Stimulated activated CD8-positive, alpha-beta memory T cell treated with anti-CD3 and anti-CD28 coated beads, Interleukin-7, amount 100 ng/mL, for 1 hour (primary cell): ENCODE measurements at places on chromosomes 7 and 10.
A peak's percentile ranks its signal among the peaks of the same experiment; 100 is the strongest.

DNA sequence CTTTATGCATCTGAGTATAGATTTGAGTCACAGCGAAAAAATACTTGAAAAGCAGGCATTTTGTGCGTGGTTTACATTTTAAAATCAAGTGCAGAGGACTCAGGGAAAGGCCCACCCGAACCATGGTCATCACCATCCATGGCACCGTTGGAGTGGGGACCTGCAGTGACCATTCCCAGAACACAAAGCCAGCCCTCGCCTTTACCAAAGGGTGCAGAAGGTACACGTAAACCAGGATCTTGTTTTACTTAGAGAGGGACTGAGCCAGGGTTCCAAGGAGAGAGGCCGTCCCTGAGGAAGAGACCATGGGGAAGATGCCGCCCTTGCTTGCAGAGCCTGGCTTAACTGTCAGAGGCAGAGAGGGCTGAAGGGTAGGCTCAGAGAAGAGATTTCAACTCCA lies 12.0 kb upstream of the CNPY1 start:
- DNase-seq = no peak

- no peak for DNase-seq
These were observed 62.5 kb downstream of the MCU start for GRCh38 chr10:72754275-72755032.

DNA sequence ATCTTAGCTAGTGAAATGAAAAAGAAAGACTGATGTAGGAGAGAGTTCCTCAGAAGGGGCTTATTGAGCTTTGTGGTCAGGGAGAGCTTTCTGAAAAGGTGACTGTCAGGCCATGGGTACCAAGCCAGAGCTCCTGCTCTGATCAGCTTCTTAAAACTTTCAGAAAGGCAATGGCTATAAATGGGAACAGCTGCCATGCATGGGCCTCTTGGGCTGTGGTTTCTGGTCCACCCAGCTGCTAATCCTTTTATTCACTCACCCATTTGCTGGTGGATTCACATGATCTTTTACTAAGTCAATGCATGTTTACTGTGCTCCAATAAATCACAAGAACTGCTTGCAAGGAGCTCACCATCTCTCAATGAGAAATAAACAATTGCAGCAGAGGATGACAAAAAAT lies 60.1 kb upstream of the ZPBP start:
- DNase-seq = no peak

DNA sequence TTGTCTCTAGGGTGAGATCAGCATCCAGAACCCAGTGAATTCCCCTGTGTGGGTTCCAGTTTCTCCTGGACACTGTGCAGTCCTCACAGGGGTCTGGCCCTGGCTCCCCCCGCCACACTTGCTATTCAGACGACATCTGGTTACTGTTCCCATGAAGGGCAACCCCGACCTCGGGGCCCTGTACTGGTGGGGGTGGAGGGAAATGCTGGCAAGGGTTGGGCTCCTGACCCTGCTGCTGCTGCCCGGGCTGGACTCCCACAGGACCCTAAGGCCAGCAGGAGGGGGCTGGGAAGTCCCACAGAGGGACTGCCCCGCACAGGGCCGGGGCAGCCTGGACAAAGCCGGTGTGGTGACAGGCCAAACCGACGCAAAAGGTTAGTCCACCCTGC lies 768 bp upstream of the CPA1 start:
- DNase-seq = no peak

GRCh38 chr10:26457088-26457487 lies 18.9 kb downstream of the APBB1IP start:
- no peak for DNase-seq

GRCh38 chr7:17528636-17529035 lies 230.2 kb downstream of the AHR start:
- DNase-seq = no peak

DNA sequence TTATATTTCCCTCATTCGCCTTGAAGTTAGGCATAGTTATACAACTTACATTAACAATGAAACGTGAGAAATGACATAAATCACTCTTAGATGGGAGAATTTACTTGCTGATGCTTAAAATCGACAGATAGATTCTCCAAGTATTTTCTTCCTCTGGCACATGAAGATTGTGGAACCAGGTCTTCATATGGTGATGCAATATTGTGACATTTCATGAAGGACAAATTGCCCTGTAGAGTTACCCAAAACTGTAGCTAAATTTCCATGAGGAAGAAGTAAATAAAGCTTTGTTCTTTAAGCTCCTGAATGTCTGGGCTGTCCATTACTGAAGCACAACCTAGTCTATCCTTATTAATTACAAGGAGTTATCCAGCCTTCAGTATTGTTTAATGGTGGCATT lies 353.1 kb downstream of the THSD7A start:
- DNase-seq = no peak

DNA sequence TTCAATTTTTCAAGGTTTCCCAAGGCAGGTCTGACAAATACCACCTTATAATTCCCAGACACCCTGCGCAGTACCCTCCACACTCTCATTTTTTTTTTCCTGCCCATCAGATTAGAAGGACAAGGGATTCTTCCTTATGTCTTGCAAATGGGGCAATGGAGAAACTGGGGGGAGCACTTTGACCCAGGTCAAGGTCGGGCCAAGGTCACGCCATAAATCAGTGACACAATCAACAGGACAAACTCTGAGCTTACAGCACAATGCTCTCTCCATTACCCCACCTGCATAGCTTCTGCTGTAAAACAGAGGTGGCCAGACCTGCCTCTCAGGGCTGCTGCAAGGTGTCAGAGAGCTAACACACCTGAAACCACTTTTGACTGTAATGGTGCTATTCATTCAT lies 254.4 kb upstream of the ZMIZ1 start:
- no peak for DNase-seq

- no peak for DNase-seq
These were observed 13.6 kb upstream of the COL17A1 start for GRCh38 chr10:104099269-104099668.

GRCh38 chr7:11171569-11172192 lies 198.0 kb downstream of the PHF14 start:
- DNase-seq = no peak

DNA sequence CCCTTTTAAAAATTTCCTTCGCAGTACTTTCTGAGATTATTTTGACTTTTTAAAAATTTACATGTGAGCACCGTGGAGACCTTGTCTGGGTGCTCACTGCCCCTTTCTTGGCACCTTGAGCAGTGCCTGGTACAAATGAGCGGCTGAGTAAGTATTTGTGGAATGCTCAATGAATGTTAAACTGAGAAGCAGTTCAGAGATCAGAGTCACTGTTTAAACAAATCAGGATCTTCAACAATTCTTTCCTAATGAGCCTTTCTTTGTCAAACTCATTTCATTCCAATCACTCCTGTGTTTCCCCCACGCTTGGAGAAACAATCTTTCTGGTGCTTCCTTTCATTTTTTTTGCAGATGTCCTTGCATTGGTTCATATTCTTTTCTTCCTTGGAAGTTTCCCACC lies 611.3 kb upstream of the GALNT17 start:
- no peak for DNase-seq

DNA sequence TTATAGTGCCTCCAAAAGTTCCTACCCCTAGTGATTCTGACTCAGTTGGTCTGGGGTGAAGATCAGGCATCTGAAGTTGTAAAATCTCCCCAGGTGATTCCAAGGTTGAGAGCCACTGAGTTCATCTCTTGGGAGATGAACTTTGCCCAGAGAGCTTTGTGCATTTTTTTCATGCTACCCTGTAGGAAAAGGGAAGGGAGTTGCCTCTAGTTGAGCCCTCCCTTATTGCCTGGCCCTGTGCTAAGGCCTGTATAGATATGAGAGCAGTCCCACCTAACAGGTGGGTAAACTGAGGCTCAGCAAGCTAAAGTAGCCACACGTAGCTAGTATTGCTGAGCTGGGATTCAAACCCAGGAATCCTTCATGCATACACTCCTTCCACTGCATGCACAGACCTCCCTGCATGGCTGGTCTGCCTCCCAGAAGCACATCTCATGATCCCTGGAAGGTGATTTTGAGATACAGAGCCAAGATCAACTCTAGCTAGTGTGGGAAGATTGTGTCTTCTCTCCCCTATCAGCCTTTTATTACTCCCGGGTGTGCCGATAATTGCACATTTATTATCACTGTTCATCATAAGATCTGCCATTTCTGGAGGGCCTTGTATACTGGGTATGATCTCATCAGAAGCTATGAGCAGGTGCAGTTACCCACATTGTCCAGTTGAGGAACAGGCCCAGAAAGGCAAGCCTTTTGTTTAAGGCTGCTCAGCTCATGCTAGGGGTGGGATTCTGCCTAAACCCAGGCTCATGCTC lies 47.0 kb downstream of the TBATA start:
- no peak for DNase-seq

- DNase-seq = no peak
These were observed 361 bp upstream of the PLXDC2 start for GRCh38 chr10:19815731-19816410.

DNA sequence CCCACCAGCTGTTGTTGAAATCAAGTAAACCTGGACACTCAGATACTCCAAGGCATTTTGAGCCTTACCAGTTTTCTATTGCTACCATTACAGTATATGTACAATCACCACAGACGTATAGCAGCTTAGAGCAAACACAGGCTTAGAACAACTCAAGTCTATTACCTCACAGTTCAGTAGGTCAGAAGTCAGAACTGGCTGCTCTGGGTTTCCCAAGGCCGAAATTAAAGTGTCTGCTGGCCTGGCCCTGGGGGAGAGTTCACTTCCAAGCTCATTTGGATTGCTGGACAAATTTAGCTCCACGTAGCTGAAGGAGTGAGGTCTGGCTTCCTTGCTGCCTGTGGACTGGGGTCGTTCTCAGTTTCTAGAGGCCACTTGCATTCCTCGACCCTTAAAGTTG lies 260.1 kb upstream of the LRRN3 start:
- no peak for DNase-seq

GRCh38 chr7:87671-88070 lies 104.7 kb upstream of the FAM20C start:
- DNase-seq = no peak

GRCh38 chr7:37932543-37932942 lies 12.1 kb downstream of the EPDR1 start:
- no peak for DNase-seq

GRCh38 chr7:157411580-157411979 lies 74.8 kb downstream of the DNAJB6 start:
- no peak for DNase-seq

DNA sequence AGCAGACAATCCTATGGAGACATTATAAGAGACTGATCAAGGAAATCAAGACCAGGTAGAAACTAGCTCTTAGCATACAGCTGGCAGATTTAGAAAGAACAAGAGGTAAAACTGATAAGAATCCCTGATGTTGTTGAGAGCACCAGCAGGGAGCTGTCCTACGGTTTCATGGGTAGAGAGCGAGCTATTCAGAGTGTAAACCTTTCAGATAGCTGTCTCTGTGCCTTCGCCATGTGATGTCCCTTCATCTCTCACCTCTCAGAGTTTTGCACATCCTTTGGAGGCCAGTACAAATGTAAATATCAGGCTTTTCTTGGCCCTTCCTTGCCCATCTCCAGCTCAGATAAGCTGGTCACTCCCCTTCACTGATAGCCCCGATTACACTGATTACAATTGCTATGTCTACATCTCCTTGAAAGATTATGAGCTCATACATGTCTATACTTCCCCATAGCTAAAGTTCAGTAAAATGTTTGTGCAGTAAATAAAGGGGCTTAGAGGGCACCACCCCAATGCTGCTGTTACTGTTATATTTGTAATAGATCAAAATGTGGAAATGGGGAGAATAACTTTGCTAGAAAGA lies 21.9 kb downstream of the THSD7A start:
- no peak for DNase-seq

GRCh38 chr10:100997360-100998182 lies 2.0 kb upstream of the LZTS2 start:
- DNase-seq = peak; percentile 52
